ENCODE measurements at places on chromosomes 7 and 10.

DNA sequence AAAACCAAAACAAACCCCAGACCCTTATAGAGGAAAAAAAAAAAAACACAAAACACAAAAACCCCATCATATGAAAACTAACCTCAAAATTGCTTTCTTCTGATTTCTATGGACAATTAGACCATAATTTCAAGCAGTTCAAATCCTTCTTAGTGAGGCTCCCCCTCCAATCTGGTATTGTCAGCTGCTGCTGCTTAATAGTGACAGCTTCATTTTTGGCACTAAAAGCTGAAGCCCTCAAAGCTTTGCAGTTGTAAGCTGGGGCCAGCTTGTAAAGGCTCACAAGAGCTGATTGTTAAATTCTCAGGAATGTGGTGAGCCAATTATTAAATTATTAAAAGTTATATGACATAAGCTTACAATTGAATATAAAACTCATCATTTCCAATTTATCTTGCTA, 21.9 kb downstream of the ATXN7L1 start:
- no peak for DNase-seq

GRCh38 chr10:44659320-44659719, 251.8 kb upstream of the TMEM72 start:
- DNase-seq = no peak

DNA sequence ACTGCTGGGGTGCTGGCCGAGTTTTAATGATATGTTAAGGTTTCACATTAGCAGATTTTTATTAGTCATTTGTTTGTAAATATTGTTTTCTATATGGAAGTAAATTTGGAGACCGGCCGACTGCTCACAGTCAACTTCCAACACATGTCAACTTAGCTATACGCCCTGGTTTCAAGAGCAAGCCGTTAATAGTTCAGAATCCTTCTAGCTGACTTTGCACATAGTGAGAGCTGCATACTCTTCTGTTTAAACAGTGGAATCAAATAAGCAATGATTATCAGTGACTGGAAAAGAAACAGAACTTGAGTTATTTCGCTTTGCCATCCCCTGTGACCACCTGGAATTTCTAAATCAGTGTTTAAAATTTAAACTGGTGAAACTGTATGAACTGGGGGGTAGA, 109.9 kb downstream of the PFKFB3 start:
- DNase-seq = no peak

GRCh38 chr10:49791100-49791499, 29.0 kb upstream of the OGDHL start:
- no peak for DNase-seq

GRCh38 chr7:2729031-2729892, 41.3 kb downstream of the AMZ1 start:
- no peak for DNase-seq

DNA sequence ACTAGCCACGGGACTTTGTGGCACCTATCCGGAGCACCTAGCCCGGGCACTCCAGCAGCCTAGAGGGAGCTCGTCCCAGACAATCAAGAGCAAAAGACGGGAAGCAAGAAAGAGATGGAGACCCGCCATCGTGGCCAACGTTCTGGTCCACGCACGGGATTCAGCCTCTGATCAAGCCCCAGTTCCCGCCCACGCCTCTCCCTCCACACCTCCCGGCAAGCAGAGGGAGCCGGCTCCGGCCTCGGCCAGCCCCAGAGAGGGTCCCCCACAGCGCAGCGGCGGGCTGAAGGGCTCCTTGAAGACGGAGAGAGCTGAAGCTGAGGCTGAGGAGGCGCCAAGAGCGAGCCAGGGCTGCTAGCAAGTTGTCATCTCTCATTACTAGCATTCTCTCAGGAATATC, 992 bp upstream of the SLC39A12 start:
- DNase-seq = no peak

DNA sequence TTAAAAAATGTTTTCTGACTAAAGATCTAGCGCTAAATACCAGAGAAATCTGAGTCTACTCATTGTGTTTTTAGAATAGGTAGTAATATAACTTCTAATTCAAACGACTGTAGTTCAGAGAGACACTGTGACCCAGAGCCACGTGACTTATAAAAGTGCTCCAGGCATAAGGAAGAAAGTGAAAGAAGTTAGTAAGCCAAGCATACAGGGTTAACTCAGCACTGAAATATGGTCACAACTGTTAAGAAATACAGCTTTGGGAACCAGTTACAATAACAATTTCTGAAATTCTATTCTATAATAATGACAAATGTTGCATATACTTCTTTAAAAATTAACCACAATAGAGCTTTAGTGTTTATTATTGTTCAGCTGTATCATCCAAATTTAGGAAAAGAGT, 119.1 kb downstream of the TFEC start:
- peak; percentile 15 for DNase-seq

- DNase-seq = no peak
Measured at GRCh38 chr7:120741371-120742042, 116.4 kb downstream of the TSPAN12 start.

DNA sequence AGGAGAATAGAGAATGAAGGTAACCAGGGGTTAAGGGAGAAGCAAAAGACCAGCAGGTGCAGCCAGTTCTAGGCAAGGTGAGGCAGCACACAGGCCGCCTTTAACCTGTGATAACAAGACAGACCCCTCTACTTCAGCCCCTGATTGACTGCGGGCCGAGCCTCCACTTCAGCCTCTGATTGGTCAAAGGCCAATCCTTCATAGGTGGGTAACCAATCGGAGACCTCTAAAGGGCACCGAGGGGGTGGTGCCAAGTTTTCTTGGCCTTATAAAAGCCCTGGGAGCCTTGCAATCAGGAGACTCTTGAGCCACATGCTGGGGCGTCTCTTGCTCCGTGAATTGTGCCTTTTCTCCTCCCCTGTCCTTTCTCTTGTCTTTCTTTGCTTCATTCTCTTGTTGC, 98.8 kb downstream of the ELFN1 start:
- DNase-seq = no peak

GRCh38 chr10:62638062-62638477, 166.4 kb upstream of the ADO start:
- peak; percentile 20 for DNase-seq

Measured in mesenchymal stem cell (in vitro differentiated cells and primary cell).